D721Med (cell line): ENCODE measurements at places on chromosomes 11 and 22.
A peak's percentile ranks its signal among the peaks of the same experiment; 100 is the strongest.

- peak; percentile 29 for DNase-seq
Observed at GRCh38 chr22:37260901-37261336, 16.9 kb upstream of the RAC2 start.

GRCh38 chr11:116828632-116829524 is 829 bp upstream of the APOC3 start:
- DNase-seq: no peak

- DNase-seq: no peak
Observed at GRCh38 chr11:92717240-92717639, 252.2 kb upstream of the MTNR1B start.

DNA sequence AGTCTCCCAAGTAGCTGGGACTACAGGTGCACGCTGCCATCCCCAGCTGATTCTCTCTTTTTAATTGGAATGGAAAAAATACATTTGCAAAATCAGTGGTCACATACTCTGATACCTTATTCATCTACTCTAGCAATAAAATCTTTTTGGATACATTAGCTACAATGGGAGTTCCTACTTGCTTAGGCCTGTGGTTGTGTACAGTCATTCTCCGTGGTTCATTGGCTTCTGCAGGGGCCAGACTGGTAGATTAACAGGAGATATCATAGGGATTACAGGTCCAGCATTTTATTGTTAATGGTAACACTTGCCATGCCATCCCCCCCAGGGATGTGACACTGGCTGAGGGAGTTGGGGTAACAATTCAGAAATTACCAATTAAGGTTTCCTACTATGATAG is 140.0 kb downstream of the ADAMTS15 start:
- no peak for DNase-seq
